ENCODE measurements at places on chromosomes 2 and 18.
A peak's percentile ranks its signal among the peaks of the same experiment; 100 is the strongest.

DNA sequence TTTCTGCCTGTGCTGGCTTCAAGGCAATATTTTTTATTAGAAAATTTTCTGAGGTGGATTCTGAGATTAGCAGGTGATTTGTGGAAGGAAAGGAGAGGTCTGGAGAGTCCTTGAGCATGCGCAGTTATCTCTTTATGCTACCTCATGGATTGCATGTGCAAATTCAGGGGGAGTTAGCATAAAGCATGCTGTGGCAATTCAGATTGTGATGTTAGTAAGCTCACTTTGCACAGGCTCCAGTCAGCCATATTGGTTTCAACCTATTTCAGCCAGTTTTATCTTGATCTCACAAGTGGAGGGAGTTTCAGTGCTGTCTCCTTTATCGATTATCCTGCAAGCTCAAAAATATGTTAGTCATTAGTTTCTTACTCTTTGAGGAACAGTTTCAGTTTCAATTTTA lies 2012.3 kb upstream of the PIK3C3 start:
- DNase-seq: no peak

GRCh38 chr2:59276033-59276432 lies 1034.9 kb upstream of the FANCL start:
- DNase-seq: no peak

DNA sequence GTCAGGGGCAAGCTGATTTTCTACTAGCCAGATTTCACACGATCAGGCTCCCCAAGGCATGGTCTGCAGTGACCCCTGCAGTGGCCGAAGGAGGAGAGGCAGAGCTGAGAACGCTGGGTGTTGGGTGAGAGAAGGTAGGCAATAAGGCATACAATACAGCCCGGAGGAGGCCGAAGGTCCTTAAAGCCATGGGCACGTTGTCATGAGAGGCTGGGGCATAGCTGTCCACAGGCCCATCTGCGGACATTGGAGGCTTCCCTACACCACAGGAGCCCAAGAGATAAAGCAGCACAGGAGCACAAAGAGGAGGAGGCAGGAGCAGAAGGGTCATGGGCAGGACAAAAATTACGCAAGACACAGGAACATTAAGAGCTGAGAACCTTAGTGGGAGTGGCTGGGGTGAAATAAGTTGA lies 16.7 kb upstream of the BZW1 start:
- peak; percentile 76 for DNase-seq

- DNase-seq: no peak
These were observed 55.8 kb downstream of the ASXL2 start for GRCh38 chr2:25822190-25823117.

- DNase-seq: no peak
These were observed 2.1 kb downstream of the PDIA6 start for GRCh38 chr2:10810202-10811161.

- no peak for DNase-seq
These were observed 95.1 kb upstream of the KLHL14 start for GRCh38 chr18:32867936-32868335.

- no peak for DNase-seq
These were observed 270.2 kb downstream of the GBX2 start for GRCh38 chr2:235897992-235898391.

DNA sequence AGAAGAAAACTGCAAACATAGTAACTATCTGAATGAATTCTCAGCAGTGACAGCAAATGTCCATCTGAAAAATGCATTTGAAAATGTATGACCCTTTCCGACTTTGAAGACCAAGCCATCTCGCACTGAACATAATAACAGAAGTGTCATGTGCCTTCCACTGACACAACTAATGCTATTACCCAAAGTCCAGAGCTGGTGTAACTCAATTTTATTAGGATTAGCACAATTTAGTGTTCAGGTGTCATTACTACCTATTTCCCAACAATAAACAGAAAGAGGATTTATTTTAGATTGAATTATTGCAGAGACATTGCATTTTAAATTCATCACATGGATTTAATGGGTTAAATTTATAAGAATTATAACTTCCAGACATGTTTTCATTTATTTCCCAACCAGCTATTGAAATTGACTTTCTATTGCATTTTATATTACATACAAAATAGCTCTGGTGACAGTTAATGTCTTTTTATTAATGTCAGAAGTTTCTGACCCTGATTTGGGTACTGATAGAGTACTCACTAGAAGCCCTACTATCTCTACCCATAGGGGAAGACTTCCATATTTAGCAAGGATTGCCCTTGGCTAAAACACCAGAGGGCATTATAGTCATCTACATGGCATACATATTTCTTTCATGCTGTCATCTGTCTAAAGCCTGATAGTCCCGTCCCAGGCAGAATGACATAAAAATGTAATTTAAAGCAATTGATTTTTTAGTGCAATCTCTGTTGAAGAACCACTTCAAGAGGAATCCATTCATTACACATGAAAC lies 7.0 kb upstream of the STK39 start:
- peak; percentile 19 for DNase-seq

DNA sequence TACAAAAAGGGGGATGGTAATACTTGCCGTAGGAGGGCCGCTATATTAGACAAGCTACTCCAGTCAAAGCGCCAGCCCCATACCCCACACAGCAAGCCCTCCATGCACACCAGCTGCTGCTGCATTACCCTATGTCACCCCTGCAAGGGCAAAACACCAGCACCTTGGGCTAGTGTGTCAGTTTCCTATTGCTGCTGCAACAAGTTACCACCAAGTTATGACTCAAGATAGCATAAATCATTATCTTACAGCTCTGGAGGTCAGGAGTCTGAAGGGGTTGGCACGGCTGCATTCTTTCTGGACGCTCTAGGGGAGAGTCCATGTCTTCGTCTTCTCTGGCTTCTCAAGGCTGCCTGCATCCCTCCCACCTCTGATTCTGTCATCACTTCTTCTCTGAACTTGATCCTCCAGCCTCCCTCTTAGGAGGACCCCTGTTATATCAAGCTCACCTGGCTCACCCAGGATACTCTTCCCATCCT lies 88.6 kb upstream of the ACAA2 start:
- no peak for DNase-seq

GRCh38 chr2:45008296-45009129 lies 739 bp downstream of the SIX2 start:
- no peak for DNase-seq

DNA sequence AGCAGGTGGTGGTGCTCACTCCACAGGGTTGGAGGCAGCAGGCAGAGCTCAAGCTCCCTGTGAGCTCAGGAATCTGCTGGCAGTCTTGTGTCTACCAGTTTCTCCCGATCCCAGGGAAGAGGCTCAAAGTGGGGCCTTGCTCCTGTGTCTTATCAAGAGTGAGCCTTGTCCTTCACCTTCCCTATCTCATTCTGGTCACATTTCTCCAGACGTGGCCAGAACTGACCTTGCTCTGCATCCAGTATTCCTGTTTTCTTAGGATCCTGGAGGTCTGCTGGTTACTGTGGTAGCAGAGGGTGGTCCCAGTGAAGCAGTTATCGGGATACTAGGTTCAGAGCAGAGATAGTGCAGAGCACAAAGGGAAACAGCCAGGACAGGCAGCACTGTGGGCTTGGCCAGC lies 47.1 kb upstream of the ASB18 start:
- no peak for DNase-seq

GRCh38 chr18:46001892-46002291 lies 34.8 kb upstream of the EPG5 start:
- no peak for DNase-seq

GRCh38 chr2:25023333-25023732 lies 18.5 kb upstream of the EFR3B start:
- DNase-seq: no peak

- no peak for DNase-seq
These were observed 44.3 kb downstream of the CALCRL start for GRCh38 chr2:187403568-187404260.

GRCh38 chr2:47869859-47870595 lies 36.3 kb downstream of the FBXO11 start:
- no peak for DNase-seq

- no peak for DNase-seq
These were observed 29.8 kb upstream of the TBR1 start for GRCh38 chr2:161386228-161386824.

- peak; percentile 26 for DNase-seq
These were observed 76.9 kb upstream of the GCFC2 start for GRCh38 chr2:75787532-75788132.

GRCh38 chr2:182368446-182368845 lies 58.4 kb downstream of the PDE1A start:
- no peak for DNase-seq

- no peak for DNase-seq
These were observed 82.4 kb upstream of the PELI1 start for GRCh38 chr2:64226611-64227010.

DNA sequence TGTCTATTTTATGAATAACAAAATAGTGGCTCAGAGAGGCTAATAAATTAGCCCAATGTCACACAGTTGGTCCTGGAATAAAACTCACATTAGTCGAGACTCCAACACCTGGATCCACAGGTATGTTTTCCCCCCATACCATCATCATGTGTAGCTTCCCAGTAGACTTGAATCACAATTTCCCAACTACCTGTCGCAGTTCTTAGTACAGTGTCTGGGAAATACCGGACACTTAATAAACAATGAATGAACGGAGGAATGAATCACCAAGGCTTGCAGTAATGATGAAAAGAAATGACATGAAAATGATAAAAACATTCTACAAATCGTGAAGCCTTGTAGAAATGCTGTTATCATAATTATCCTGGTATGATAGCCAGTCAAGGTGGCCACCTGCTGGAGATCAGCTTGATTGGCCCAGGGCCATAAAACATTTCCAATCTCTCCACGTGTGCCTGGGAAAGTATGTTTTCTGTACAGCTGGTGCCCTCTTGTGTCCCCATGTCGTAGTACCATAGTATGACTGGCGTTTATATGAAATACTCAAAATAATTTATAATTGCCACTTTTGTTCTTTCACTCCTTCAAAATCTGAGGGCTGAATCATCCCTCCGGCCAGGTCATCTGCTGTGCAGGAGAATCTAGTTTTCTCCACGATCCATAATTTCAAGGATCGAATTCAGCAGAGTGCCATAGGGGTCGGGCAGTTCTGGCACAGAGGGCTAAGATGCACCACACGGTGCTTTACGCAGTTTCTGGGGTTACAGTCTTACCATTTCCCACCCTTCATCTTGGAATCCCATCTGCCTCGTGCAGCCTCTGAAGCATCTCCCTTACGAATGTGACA lies 95.4 kb downstream of the LAMA1 start:
- DNase-seq: peak; percentile 19

Measured in AML-193 (cell line).